ENCODE measurements at places on chromosomes 6 and 20.

GRCh38 chr20:31710423-31711108 is 12.1 kb downstream of the BCL2L1 start:
- DNase-seq = no peak

DNA sequence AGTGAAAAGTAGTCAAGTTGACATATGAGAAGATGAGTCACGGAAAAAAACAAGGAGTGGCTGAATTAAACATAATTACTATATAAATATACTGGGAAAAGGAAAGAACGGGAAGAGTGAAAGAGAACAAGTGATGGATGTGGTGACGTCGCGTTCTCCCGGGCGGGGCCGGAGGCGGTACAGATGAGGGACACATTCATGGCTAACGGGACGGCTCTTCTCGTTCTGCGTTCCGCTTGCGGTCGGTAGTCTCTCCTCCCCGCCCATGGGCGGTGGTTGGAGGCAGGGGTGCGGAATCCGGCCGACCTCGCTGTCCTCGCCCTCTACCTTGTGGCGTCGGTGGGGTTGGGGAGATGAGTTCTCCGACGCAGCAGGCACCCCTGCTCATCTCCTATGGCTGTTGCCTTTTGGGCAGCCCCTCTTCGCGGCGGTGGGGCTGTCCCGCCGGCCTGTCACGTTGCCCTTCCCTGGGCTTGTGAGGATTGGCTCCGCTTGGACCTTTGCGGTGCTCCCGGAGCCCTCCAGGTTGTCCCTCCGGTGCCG is 22.5 kb downstream of the HLA-G start:
- DNase-seq = no peak

GRCh38 chr20:34473262-34473883 is 42.8 kb upstream of the DYNLRB1 start:
- DNase-seq = no peak

- DNase-seq = no peak
Observed at GRCh38 chr6:166024252-166024651, 143.4 kb downstream of the TBXT start.

GRCh38 chr6:106094261-106094963 is 8.3 kb downstream of the PRDM1 start:
- no peak for DNase-seq
